Activated T-cell treated with anti-CD3 and anti-CD28 coated beads for 4 hours (primary cell): ENCODE measurements at places on chromosomes 6 and 20.

- DNase-seq = no peak
Measured at GRCh38 chr20:20211274-20211987, 156.5 kb upstream of the INSM1 start.

GRCh38 chr6:7697432-7697819 lies 28.5 kb upstream of the BMP6 start:
- DNase-seq = no peak

DNA sequence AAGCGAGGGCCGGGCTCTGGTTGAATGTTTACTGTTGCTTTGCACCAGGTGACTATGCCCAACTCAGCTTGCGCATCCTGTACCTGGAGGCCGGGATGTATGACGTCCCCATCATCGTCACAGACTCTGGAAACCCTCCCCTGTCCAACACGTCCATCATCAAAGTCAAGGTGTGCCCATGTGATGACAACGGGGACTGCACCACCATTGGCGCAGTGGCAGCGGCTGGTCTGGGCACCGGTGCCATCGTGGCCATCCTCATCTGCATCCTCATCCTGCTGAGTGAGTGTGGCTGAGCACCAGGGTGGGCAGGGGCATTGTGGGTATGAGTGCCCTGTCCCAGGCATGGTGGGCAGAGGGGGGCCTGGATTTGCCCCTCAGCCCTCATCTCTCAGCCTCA lies 136.1 kb downstream of the TAF4 start:
- no peak for DNase-seq

DNA sequence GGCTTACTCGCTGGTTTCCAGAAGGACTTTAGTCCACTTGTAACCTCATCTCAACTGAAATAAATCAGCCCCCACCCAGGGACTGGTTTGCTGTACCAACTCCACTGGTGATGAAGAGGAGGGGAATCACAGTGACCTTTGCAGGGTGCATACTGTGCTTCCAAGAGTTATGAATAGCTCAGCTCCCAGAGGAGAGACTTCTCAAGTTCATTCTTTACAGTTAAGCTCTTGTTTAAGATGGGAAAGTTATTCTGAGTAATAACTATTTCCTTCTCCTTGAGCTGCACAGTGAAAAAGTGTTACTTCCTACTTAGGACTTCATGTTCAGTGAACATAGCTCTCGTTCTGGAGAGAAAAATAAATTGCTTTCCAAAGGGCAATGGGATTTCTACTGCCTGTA lies 166.5 kb upstream of the ECI2 start:
- DNase-seq = no peak

DNA sequence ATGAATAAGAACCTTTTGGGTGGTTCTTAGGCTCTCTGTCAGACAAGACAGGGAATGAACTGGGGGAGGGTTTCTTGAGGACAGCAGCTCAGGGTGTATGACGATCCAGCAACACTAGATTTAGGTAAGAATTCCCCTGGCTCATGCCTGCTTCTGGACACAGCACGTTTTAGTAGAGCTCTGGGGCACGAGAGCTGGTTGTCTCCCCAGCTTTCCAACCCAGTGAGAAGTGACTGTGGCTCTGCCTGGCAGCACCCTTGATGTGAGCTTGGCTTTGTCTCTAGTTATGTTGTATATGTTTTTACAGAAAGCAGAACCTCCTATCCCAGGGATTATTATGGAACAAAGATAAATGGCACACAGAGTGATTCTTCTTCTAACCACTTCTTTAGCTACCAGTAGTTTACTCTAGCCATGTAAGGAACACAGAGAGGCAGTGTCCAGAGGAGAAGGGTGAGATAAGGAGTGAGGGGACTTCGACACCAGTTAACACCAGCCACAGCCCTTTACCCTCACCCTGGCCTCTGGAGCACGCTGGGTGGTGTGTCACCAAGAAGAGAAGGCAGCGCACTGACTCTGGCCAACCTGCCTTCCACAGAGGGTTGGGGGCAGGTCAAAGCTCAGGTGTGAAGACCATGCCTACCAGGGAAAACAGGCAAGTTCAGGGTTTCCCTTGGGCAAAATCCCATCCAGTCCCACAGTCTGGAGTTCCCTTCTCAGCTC lies 3.9 kb downstream of the APOBEC2 start:
- no peak for DNase-seq

GRCh38 chr6:11329726-11330412 lies 97.4 kb upstream of the NEDD9 start:
- no peak for DNase-seq

GRCh38 chr6:34388421-34388820 lies 4.0 kb downstream of the NUDT3 start:
- DNase-seq = no peak

- no peak for DNase-seq
Measured at GRCh38 chr20:32922466-32922865, 63.7 kb downstream of the EFCAB8 start.

DNA sequence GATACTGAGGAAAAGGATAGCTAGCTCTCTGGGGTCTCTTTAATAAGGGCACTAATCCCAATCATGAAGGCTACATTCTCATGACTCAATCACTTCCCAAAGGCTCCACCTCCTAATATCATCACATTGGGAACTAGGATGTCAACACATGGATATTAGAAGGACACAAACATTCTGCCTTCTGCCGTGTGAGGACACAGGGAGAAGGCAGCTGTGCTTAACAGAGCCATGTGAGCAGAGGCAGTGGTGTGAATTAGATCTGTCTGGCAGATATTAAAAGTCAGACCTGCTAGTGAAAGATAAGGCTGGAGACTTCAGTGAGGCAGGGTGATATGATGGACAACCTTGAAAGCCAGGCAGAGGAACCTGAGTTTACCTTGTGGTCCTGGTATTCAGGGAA lies 341.9 kb downstream of the ARHGAP18 start:
- DNase-seq = no peak

DNA sequence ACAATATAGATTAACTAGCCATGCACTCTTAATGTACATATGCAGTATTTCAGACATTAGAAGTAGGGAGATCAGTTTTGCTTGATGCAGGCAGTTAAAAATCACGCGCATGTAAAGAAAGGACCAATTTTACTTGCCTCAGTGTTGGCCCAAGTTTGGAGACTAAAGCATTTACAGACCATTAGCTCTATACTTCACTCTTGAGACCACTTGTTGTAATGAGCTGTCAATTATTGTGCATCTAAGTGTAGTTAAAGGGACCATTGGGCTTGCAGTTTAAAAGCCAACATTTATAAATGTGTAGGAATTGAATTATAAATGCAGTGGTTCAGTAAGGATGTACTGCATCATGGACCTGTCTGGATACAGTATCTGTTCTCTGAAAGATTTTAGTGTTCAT lies 53.7 kb downstream of the PLCB4 start:
- DNase-seq = no peak

DNA sequence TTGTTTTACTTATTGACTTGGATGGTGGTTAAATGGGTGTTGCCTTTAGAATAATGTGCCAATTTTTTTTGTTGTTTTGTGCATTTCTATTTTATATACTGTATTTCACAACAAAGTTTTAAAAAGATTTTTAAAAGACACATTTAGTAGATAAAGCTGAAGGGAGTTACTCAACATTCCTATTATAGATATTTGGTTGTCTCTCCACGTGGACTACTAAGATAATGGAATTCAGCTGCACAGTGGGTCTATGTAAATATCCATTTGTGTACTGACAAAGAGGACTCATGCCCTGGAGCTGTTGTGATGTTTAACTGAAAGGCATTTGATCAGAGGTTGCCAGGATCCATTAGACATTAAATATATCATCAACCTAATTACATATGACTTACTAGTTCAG lies 23.2 kb upstream of the FAM135A start:
- DNase-seq = no peak

GRCh38 chr6:144856622-144857021 lies 571.5 kb downstream of the UTRN start:
- DNase-seq = no peak
